GM23248 (cell line): ENCODE measurements at places on chromosomes 7 and 10.
A peak's percentile ranks its signal among the peaks of the same experiment; 100 is the strongest.

- DNase-seq = no peak
These were observed 546.3 kb downstream of the SDK1 start for GRCh38 chr7:3847336-3847735.

- DNase-seq = peak; percentile 13
These were observed 41.1 kb downstream of the BRI3 start for GRCh38 chr7:98322331-98323270.

DNA sequence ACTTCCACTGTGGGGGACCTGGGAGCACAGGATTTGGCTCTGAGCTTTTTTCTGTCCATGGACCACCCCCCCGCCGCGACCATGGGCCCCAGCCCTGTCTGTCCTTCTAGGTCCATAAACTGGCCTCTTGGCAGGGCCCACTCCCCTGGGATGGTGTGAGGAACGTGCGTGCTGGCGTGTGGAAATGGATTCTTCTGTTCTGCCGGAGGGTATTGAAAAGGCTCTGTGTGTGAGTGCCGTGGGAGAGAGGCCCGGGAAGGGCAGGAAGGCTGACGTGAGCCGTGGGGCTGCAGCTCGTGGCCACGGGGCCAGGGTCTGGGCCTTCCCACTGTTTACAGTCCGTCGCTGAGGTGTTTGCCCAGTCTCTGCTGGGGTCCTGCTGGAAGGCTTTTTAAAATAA is 123.7 kb downstream of the GRK5 start:
- no peak for DNase-seq

DNA sequence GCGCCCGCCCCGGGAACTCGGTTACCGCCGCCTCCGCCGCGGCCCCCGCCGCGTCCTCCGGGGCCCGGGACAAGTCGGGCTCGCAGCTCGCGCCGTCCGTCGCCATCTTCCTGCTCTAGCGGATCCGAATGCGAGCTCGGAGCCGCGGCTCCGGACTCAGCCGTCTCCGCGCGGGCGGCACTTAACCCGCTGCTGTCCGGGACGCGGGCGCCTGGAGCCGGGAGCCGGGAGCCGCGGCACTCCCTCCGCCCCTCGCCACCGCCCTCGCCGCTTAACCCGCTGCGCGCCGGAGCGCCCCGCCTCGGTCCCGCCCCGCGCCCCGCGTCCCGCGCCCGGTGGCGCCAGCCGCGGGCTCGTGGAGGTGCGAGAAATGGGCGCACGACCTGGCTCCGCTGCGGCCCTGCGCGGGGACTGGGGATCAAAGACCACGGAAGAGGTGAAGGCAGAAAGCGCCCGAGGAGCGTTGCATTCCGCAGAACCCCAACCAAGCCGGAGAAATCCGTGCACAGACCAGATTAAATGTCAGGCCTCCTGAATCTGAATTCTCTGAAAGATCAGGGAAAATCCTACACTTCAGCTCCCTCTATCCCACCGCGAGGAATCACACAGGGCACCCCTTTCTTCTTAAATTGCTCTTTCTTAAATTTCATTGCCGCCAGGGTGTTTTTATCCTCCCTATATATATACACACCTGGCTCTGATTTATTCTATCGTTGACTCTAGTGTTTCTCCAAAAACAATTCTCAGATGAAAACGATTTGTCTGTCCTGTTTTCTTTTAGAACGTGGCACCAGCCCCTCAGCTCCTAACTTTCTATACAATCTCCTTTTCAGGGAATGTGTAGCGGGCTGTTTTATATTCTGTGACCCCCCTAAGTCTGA is at the start of gene CTTNBP2:
TSS of gene CTTNBP2 (minus strand) at position 132 of the 881 bp plus-strand sequence. CDS start at position 106, 26 bp downstream.
- DNase-seq = peak; percentile 75

- DNase-seq = peak; percentile 55
These were observed 429.9 kb upstream of the KLF6 start for GRCh38 chr10:4214908-4215307.

DNA sequence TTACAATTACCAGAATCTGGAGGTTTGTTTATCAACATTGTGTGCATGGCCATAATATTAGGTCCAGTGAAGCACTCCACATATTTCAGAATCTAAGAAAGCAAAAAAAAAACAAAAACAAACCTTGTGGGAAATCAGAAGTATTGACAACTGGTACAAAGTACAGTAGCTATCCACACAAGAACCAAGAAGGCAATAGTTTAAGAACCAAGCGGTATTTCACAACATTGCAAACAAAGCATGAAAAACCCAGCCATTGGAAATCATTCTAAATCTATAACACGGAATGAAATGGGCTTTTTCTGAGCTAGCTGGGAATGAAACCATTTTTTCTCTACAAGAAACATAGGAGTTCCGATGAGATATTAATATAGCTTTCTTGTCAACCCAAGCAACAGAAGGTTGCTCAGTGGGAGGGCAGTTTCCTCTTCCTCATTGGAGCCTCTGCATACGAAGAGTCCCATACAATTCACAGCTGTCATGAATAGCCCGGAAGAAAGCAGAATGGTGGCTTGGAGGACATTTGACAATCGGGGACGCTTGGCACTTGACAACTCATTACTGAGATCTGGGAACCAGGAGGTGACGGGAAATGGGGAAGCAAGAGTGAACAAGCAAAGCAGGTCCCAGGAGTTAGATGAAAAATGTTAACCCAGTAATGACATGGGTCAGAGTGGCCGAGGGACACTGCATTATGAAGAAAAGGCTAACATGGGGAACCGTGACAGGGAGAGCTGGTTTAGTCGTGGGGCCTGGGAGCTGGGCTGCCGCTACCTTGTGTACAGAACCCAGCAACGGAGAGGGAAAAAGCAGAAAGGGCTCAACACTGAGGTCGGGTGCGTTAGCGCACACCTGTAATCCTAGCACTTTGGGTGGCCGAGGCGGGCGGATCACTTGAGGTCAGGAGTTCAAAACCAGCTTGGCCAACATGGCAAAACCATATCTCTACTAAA is 7.8 kb downstream of the PHYH start:
- no peak for DNase-seq

DNA sequence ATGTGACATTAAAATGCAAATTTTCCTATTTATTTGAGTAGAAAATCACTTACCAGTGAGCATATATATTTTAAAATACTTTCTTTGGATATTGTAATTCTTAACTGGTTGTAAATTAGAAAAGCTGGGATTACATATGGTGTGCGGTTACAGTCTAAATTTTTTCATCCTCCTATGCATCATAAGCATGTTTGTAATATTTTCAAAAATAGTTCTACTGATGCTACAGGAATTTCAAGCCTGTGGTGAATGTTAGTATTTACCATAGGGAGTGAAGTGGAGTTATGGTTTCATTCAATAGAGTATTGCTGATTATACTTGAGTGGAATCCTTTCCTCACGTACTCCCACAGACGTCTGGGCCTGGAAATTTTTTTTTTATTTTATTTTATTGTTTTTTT is 34.6 kb upstream of the ST7 start:
- no peak for DNase-seq

DNA sequence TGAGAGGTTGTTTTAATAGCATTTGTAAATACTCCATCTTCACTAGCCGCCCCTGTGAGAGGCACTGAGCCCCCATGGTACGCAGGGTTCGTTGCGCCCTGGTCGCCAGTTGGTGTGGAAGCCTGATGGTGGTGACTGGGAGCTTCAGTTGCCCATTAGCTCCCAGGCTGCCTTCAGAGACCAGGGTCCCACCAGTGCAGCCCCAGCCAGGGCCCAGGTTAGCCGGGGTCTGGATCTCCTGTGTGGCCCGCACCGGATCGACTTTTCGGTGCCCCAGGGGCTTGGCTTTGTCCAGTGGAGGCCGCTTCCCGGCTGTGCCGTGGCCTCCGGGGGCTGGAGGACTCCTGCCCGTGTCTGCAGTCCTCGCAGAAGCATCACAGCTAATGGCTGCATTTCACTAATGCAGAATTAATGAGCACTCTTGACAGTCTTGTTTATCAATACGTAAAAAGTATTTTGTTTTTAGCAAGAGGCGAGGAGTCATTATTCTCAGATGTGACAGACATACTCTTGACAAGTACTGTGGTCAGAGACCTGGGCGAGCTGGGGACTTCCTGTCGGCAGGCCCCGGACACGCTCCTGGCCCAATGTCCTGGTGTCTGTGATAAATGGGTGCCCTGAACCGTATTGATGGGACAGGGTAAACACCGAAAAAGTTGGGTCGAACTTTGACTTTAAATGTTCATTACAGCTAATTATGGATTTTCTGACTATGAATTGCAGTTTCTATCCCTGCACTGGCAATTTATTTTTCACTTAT is 99.8 kb downstream of the NKX6-2 start:
- DNase-seq = no peak

- peak; percentile 83 for DNase-seq
These were observed 1.6 kb upstream of the RAB19 start for GRCh38 chr7:140402178-140402835.

GRCh38 chr10:22308390-22308789 is 7.8 kb upstream of the COMMD3 start:
- peak; percentile 70 for DNase-seq

DNA sequence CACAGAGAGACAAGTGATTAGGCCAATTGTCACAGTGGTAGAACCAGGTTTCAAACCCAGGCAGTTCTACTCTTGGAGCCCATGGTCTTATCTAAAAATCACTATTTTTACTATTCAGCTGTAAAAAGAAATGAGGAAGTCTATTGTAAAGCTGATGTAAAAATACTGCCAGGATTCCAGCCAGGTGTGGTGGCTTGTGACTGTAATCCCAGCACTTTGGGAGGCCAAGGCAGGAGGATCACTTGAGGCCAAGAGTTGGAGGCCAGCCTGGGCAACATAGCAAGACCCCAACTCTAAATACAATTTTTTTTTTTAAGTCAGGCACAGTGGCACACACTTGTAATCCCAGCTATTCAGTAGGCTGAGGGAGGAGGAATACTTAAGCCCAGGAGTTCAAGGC is 40.4 kb downstream of the HIP1 start:
- DNase-seq = no peak

- DNase-seq = peak; percentile 68
These were observed 89.6 kb downstream of the USP6NL start for GRCh38 chr10:11521860-11522259.

DNA sequence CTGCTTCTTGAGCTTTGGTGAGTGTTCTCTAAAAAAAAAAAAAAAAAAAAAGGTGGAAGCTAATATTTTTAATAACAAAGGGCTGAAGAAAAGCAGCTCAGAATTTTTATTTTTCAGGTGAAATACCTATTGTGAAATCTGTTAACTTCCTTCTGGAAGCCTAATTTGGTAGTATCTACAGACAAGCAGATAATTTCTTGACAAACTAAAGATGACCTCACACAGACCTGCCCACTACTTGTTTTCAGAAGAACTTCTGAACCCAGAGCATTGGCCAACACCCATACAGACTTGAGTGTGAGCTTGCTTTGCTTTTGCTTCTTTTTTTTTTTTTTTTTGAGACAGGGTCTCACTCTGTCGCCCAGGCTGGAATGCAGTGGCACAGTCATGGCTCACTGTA is 31.2 kb downstream of the LRRC4 start:
- no peak for DNase-seq

DNA sequence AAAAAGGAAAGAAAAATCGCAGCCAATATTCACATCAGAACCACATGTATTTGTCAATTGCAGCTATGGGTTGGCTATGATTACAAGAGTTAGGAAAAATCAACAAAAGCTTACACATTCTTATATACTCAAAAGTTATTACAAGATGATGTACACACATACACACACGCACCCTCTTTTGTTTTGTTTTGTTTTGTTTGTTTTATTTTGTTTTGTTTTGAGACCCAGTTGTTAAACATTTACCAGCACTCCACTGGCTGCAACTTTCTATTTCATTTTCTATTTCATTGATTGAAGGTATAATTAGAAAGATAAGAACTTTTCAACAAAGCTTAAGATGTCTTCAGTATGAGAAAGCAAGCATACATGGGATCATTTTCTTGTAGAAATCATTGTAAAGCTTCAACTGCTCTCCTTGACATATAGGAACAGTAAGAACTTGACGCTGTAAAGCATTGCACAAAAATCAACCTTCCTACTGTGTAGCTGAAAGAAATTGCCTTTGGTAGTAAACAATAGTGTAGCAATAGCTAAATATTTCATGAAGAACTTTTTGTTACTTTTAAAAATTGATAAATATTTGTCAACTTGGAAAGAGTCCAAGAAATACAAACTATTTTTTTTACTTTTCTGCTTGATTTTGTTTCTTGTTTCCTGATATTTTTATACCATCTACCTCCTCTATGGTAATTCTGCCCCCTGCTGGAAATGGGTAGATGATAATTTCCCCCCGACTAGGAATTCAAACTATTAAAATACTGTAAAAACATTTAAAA is 205.9 kb downstream of the MBL2 start:
- DNase-seq = peak; percentile 83

DNA sequence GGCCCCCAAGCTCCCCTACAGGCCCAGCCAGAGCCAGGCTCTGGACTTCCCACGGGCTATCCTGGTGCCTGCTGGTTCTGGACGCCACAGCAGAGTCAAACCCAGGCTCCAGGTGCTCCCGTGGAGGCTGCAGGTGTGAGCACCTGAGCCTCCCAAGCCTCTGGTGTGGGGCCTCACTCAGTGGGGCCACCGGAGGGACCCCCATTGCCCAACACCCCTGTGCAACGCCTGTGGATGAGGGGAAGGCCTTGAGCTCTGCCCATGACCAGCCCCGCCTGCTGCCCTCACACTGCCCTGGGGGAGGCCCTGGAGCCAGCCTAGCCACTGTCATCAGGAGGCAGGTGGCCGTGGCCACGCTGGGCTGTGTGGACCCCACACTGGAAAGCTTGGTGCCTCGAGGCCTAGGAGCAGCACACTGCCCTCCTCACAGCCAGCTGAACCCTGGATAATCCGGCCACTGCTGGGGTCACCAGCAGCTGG is 229.3 kb downstream of the MAD1L1 start:
- DNase-seq = no peak

DNA sequence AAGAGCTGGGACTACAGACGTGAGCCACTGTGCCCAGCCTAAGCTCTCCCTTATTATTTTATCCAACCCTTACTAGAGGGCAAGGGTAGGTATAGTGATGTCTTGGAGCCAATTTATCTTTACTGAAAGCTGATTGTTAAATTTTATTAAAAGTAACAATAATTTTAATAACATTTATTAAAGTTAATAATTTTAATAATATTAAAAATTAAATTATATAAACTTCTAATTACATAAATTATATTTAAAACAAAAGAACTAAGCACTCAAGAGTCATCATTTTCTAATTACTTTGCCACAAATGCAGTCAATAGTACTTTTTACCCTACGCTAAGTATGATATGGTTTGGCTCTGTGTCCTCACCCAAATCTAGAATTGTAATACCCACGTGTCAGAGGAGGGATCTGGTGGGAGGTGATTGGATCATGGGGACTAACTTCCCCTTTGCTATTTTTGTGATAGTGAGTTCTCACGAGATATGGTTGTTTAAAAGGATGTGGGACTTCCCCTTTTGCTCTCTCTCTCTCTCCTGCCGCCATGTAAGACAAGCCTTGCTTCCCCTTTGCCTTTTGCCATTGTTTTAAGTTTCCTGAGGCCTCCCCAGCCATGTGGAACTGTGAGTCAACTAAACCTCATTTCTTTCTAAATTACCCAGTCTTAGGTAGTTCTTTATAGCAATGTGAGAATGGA is 58.4 kb upstream of the ETV1 start:
- no peak for DNase-seq

DNA sequence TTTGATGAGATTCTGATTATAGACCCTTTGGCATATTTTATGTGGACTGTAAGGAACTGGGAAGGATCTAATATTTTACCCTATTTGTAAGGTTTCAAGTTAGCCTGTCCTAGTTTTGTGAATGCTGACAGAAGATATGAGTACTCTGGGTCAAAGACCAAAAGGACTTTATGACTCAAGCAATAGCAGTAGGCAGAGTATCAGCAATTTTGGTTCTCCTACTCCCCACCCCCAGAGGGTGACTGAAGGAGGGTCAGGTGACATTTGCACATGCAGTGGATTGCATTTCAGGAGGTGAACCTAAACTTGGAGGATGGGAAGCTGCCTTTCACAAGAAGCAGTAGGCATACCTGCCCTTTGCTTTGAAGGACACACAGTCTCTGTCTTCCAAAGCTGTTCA is 84.0 kb upstream of the KLF6 start:
- DNase-seq = no peak

- no peak for DNase-seq
These were observed 24.0 kb downstream of the WAPL start for GRCh38 chr10:86497621-86498020.
